ENCODE measurements at places on chromosomes 6 and 20.

GRCh38 chr20:47857569-47858464 is 72.5 kb upstream of the SULF2 start:
- no peak for DNase-seq

DNA sequence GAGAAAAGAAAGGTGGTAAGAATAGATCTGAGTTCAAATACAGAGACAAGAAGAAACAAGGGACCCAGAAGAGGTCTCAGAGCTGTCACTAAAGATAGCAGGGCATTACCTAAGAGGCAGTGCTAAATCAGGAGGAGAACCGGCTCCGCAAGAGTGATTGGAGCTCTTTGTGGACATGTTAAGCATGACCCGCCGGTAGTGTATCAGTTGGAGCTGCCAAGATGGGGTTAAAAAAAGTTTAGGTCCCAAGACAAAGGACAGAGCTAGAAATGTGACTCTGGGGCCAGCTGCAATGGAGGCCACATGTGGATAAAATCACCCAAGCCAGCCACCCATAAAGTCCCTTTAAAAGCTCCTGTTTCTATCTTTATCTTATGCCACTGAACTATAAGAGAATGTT is 93.4 kb downstream of the MBOAT1 start:
- DNase-seq, result no peak

- no peak for DNase-seq
These were observed 5.1 kb downstream of the SEMG2 start for GRCh38 chr20:45226287-45226686.

GRCh38 chr6:88565409-88565811 is 398.0 kb downstream of the RNGTT start:
- no peak for DNase-seq

DNA sequence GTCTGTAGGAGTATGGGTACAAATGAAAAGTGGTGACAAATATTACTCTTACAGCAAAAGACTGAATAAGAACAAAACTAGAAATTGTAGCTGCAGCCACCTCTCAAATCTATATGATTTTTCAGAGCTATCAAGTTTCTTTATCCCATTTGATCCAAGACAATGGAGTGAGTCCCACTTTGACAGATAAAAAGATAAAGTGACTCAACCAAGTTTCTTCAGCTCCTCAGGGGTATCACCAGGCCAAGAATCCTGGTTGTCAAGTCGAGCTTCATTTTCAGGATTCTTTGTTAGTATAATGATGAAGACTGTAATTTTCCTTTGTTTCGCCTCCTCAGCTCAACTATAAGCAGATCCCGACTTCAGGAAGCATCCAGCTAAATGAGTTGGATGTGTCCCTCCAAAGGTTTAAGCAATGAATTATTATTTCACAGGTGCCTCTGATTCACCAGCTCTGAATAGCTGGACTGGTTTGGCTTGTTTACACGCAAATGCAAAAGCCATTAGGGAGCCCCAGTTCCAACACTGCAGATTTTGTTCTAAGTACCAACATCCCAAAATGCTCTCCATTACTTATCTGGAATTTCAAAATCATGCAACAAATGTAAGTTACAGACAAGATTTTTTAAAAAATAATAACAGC is 238.9 kb downstream of the MAFB start:
- no peak for DNase-seq

DNA sequence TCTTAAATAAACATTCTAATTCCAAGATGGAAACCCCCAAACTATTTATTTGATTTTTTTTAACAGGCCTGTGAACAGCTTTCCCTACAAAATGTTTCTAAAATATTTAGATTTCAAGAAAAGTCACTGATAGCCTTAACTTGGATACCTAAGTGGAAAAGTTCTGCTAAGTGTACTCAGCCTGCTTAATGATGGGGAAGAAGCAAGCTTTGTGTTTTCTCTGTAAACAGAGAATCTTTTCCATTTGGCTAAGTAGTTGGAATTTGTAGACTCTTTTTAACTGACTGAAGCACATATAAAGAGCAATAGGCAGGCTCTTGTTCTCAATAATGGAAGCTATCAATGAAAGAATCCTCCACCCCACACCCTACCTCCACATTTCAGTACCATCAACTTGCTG is 108.2 kb downstream of the KIF6 start:
- no peak for DNase-seq

- peak; percentile 25 for DNase-seq
These were observed 930.1 kb upstream of the GJE1 start for GRCh38 chr6:141202626-141203025.

DNA sequence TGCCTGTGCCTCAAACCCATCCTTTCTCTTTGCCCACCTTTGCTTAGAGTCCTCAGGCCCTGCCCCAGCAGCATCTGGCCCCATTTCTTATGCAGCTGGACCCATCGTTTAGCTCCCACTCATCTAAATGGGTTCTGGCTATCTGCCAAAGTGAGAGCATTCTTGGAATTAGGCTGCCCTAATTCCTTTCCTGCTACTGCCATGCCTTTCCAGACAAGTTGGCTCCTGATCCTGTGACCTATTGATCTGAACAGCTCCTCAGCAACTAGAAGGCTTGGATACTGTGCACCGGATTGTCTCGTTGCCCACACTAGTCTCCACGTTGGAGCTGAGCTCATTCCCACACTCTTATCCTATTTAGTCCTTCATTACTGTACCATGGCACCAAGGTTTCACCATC is 22.9 kb downstream of the DZANK1 start:
- DNase-seq, result no peak

GRCh38 chr20:1440024-1440423 is 26.6 kb downstream of the NSFL1C start:
- no peak for DNase-seq

DNA sequence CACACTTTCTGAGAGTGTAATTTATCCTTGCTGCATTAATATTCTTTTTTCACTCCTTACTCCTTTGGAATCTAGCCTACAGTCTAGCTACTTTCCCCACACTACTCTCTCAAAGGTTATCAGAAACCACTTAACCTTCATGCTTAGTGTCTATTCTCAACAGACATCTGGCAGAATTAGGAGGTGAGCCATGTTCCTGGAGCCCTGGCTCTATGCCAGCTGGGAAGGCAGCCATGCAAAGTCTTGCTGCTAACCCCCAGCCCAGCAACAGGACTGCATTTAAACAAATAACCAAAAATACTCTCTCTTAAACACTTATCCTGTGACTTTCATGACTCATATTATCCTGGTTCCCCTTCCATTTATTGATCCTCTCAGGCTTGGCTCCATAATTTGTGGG is 260.2 kb downstream of the BCKDHB start:
- DNase-seq, result no peak

DNA sequence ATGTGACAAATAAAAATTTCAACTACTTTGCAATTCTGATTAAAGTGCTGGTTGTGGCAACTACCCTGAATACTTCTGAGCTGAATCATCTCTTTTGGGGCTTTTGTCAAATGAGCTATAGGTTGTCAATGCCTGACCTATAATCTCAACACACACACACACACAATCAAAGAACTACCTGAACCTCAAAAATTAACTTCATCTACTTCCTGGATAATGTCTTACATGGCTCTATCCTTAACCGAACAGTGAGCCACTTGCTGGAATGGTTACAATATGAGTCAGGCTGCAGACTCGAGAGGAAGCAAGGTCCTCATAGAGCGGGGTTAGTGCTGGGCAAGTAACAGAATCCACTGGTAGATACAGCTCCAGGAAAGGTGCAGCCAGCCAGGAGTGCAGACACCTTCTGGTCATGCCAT is 70.6 kb upstream of the DST start:
- DNase-seq, result peak; percentile 61

GRCh38 chr6:79898076-79898475 is 49.3 kb downstream of the ELOVL4 start:
- no peak for DNase-seq

GRCh38 chr20:13262671-13263360 is 41.7 kb downstream of the ISM1 start:
- DNase-seq, result no peak

DNA sequence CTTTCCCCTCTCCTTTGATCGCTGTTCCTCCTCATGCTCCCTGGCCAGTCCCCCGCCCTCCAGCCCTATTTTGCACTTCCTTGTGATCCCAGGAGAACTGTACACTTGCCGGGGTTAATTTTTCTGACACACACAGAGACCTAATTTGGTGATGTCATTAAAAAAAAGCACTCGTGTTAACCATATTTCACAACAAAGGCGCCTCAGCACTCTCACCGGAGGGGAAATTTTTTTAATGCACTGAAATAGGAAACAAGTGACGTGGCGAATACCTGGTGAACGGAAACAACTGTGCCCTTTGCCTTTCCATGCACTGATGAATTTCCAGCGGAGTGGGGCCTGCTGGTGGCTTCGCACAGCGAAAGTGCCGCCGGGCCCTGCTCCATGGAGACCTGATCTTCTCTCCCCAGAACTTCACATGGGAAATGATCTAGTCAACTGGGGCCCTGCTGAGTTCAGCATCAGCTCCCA is 53.9 kb upstream of the TAGAP start:
- no peak for DNase-seq

GRCh38 chr6:8229915-8230756 is 127.8 kb upstream of the EEF1E1 start:
- no peak for DNase-seq

GRCh38 chr6:87763901-87764300 is 61.9 kb upstream of the AKIRIN2 start:
- no peak for DNase-seq

- DNase-seq, result no peak
These were observed 210.3 kb downstream of the FOXA2 start for GRCh38 chr20:22374066-22374465.

DNA sequence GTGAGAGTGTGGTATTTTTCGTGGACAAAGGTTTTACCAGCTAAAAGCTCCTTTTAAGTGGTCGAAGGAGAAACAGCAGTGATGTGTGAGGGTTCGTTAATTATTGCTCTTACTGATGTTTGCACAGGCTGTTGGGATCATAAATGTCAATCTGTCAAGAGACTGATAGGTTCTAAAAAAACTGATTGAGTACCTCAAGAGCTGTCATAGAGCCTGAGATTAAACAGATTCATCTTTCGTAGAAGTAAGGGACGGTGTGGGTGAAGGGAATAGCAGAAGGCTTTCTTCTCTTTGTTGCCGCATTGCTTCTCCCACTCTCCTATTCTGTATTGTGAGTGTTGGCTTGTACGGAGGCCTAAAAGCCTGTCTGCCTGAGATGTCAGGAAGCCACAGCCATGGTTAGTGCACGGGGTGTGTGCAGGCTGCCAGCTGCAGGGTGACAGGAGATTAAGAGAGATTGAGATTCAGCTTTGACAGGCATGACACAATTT is 291.0 kb downstream of the ZFAND3 start:
- no peak for DNase-seq

DNA sequence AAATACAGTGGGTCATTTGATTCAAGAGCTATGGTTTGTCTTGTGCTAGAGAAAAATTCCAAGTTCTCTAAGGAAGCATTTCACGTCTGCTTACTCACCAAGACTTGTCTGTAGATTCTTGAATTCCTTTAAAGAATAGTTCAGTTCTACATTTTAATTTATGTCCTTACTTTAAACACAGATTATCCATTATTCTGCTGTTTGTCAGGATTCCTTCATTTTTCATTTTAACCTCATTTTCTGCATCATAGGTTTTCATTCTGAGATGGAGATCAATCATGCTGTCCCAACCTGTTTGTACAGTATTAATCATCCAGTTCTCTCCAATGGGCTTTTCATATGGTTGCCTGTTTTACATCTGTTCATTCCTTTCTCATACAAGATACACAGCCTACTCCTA is 24.5 kb upstream of the POPDC3 start:
- DNase-seq, result no peak

DNA sequence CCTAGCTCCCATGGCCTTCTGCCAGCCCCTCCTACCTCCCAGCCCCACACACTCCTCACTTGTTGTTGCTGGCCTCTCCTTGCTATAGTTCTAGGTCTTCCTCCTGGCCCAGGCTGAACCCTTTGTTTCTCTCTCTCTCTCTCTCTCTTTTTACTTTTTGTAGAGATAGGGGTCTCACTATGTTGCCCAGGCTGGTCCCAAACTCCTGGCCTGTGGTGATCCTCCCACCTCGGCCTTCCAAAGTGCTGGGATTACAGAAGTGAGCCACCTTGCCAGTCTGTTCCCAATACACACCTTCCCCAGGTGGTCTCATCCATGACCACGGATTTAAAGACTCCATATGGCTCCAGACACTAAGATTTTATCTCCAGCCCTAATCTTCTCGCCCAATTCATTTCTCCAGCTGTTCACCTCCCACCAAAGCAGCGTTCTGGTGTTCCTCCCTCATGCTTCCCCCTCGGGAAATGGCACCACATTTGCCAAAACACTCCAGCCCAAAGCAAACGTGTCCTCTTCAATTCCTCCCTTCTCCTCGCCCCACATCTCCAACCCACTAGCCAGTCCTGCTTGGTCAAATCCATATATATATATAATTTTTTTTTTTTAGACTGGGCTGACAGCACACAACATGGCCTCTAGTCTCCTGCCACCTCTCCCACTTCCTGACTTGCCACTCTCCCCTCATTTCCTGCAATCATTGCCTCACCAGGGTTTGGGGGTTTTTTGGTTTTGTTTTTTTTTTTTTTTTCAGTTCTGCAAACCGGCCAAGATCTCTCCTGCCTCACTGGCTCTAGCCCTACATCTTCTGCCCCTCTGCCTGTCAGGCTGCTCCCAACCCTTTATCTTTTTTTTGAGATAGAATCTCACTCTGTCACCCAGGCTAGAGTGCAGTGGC is 104.4 kb downstream of the NCR2 start:
- no peak for DNase-seq

GRCh38 chr20:45359069-45359405 is 3.9 kb upstream of the SYS1 start:
- DNase-seq, result no peak

- no peak for DNase-seq
These were observed 16.4 kb downstream of the SOX4 start for GRCh38 chr6:21609881-21610329.

GRCh38 chr20:16674243-16674642 is 55.6 kb upstream of the SNRPB2 start:
- DNase-seq, result no peak

DNA sequence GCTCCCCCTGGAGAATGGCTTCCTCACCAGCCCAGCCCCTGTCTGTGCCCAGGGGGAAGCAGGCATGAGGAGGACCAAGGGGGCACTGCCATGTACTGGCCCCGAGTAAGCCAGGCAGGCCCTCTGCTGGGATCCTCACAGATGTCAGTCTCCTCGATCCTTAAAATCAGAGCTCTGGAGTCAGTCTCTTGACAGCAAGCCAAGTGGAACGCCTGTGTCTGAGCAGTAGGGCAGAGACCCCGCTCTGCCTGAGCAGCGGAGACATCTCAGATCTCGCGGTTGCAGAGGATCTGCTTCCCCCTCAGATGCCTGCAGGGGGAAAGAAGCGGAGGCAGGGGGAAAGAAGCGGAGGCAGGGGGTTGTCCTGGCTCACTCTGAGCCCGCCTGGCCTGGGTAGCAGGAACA is 92.6 kb downstream of the SNX5 start:
- no peak for DNase-seq
